ENCODE measurements at places on chromosomes 2 and 18.

DNA sequence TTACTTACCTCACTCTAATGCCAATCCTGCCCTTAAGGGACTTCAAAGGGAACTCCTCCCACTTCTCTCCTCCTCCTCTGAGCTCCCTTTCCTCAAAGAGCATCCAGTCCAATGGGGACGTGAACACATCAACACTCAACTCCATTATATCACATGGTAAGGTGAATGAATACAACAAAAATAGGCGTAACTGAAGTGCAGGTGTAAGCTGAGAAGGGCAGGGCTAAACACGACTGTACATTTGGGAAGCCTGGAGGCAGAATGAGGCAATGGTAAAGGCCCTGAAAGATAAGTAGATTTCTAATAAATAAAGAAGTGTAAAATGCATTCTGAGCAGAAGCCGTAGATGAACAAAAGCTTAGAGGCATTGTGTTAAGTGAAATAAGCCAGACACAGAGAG lies 226.1 kb upstream of the TRIB2 start:
- DNase-seq, result no peak

DNA sequence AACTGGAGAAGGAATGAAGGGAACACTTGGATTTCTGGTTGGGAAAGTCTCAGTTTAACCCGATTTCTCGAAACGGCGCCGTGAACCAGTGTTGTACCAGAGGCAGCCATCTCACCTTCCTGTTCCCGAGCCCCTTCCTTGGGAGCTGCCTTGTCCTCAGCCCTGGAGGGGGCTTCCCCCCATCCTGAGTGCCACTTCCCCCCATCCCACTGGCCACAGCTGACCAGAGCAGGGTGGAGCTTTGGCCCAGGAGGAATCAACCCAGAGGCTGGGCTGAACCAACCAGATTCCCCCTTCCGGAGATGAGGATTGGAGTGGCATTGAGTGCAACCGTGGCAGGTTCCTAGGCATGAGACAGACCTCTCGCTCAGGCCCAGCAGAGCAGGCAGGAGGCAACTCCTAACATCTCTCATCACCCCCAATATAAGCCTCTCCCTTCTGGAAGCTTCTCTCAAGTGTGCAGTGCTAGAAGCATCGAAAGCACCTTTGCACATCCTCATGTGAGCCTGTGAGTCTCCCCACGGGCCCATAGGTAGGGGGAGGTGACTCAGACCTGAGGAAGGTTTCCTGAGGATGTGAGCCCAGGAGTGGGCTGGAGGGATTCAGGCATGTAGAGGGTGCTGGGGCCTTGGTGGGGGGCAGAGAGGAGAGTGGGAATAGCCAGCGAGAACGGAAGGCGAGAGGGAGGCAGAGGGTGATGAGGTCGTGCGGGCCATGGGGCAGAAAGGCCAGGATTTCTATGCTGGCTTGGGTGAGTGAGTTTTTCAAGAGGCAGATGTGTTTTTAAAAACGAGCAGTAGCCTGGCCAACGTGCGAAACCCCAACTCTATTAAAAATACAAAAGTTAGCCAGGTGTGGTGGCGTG lies 11.9 kb downstream of the NGEF start:
- no peak for DNase-seq

DNA sequence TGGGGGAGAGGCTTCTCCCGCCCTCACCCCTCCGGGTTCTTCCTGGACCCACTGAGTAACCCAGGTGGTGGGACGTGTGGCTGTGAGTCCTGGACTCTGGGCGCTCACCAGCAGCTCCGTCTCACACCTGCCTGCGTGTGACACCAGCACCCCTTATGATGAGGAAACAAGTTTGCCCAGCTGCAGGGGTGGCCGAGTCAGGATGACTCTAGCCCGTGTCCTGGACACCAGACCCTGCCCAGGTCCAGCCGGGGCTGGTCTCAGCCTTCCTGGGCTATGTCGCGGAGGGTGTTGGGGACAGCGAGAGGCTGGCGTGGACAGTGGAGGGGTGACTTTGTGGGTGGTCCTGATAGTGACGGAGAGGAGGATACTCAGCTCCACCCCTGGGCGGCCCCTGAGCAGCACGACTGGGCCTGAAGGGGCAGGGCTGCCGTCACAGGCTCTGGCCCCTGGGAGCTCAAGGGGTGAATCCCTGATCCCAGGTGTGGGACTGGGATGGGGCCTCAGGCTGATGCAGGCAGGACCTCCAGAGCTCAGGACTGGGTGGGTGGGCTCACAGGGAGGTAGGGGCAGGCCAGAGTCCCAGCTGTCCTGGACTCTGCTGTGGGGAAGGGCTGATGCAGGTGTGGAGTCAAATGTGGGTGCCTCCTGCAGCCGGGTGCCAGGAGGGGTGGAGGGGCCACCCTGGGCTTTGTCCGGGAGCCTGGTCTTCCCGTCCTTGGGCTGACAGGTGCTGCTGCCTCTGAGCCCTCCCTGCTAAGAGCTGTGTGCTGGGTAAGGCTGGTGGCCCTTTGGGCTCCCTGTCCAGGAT lies 3.7 kb downstream of the GPR35 start:
- no peak for DNase-seq

GRCh38 chr2:124874219-124874618 lies 849.1 kb downstream of the CNTNAP5 start:
- DNase-seq, result no peak

GRCh38 chr2:222413295-222413911 lies 10.9 kb upstream of the SGPP2 start:
- no peak for DNase-seq

- DNase-seq, result no peak
These were observed 2.6 kb downstream of the CYB5A start for GRCh38 chr18:74289137-74289536.

GRCh38 chr2:109148117-109148746 lies 19.2 kb downstream of the SH3RF3 start:
- no peak for DNase-seq

DNA sequence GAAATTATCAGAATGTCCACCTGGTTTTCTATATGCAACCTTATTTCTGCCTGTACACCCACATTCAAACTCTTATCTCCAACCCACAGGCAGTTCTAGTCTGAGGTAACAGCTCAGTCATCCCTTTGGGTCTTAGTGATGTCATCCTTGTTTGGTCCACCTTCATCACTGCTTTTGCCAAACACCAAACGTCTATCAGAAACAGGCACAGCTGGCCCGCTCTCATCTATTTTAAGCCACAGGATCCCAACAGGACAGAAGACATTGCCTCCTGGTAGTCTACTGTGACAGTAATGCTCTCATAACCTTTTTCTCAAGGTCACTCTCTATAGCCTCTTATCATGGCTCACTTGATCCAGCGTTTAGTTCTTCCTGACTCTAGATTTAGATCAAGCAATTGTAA lies 99.0 kb upstream of the CHAC2 start:
- DNase-seq, result no peak

- no peak for DNase-seq
These were observed 203.9 kb upstream of the COL3A1 start for GRCh38 chr2:188770296-188770695.

DNA sequence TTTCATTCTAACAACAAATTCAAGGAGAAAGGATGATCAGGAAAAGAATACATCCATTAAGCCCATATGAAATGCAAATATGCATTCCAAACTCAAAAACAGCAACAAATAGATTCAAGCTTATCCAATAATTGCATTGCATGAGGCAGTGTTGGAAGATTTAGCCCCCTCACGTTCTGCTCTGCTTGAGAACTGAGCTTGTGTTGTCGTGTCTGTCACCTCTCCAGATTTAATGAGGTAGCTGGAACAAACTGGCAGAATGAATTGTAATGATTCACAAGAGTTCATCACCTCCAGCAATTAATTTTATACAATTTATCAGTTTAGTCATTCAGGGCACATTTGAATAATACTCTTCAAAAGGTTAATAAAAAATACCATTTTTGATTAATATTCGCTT lies 54.8 kb downstream of the AP1S3 start:
- no peak for DNase-seq

DNA sequence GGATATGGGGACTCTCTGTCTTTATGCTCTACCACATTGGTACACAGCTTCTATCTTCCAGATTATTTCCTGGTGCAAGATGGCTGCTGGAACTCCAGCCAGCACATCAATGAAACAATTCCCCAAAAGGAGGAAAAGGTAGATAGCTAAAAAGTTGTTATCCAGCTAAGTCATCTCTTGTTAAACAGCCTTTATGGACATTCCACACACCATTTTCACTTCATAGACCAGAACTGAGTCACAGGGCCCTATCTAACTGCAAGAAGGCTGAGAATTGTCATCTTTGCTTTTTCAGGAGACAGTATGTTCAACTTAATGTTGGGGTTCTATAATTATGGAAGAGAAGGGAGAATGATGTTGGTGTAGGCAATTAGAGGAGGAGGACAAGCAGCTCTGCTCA lies 133.3 kb upstream of the NOSTRIN start:
- no peak for DNase-seq

- DNase-seq, result no peak
These were observed 231.7 kb upstream of the FOSL2 start for GRCh38 chr2:28160986-28161425.

DNA sequence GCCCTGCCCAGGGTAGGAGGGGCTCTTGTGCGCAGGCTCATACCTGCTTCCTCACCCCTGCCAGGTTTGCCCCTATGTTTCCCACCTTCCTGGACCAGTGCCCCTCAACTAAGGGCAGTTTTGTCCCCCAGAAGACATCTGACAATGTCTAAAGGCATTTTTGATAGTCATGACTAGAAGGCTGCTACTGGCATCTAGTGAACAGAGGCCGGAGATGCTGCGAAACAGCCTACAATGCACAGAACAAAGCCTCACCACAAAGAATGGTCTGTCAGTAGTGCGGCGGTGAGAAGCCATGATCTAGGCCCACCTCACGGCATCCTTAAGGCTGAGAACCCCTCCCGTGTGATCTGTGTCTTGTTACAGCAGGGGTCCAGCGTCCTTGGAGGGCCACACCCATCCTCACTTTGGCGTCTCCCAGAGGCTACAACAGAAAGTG lies 96.0 kb downstream of the TMEM17 start:
- DNase-seq, result no peak

- no peak for DNase-seq
These were observed 403.6 kb upstream of the RAB6C start for GRCh38 chr2:129575880-129576279.

GRCh38 chr2:112026509-112026908 lies 28.6 kb upstream of the TMEM87B start:
- DNase-seq, result no peak

DNA sequence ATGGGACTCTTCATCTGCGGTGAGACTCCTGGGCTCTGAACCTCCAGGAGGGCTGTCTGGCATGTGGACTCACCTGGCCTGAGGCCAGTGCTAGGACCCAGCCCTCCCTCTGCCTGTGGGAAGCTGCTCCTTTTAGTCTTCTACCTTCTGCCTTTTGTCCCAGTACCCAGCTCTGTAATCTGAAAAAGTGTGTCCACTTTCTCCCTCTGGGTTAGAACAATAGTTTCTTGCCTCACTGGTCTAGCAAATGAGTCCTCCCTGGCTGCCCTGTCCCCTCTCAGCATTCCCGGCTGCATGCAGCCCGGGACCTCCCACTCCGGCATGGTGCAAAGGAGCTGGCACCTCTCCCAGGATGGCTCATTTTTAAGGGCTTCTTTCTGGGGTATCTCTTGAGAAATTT lies 25.9 kb downstream of the GKN2 start:
- DNase-seq, result no peak

DNA sequence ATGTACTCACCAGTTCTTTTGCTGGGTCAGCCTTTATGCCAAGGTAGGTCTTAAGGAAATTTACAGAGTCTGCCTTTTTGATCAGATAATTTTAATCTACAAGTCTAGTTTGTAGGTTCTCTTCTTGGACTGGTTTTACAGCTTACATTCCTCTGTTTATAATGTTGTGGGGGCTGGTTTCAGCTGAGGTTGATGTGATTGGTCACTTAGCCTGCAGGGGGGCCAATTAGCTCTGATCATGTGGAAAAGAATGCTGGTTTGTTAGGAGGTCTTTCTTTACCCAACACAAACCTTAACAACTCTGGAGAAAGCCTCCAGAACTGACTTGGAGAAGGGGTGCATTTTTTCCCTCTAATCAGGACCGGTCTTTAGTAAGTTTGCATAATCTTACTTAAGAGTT lies at the start of gene KCNJ13:
Gene KCNJ13 (minus strand): TSS at position 131 of the 400 bp plus-strand sequence. CDS start 5,203 bp downstream, outside the sequence.
- no peak for DNase-seq

DNA sequence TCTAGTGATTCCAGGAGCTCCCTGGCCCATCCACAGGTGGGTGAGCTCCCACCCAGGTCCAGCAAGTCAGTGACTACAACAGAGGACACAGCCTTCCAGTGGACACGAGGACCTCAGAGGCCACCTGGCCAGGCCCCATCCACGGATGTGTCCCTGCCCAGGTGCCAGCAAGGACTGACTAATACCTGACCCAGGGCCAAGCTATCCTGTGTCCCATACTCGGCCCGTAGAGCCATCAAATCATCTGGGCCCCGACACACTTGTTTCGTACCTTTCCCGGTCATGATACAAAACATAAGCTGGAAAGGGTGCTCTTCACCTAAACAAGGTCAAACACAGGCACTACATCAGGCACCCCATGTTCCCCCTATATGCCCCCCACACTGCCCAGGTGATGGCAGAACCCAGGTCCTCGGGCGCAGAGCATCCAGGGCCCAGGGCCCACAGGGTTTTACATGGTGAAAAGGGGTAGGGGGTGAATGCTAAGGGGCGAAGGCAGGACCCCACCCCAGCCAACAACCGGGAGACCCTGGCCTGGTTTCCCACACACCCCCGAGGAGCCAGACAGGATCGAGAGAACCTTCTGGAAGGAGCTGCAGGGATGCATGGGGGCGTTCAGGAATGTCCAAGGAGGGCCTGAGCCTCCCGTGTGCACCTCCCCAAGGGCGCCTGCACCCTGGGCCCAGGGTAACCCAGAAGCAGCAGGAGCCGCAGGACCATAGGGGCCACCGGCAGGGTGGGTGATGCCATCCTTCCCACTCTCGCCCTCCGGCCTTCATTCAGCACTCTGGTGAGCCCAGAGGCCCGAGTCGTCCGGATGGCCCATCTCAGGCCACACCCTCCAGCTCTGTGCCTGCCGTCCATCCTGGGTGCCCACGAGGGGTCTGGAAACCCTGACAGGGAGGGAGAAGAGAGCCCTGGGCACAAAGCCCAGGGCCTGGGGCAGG lies 94.3 kb downstream of the HDAC4 start:
- DNase-seq, result no peak

GRCh38 chr2:22359071-22359672 lies 1025.8 kb upstream of the KLHL29 start:
- DNase-seq, result no peak

- no peak for DNase-seq
These were observed 136.8 kb downstream of the TMEM163 start for GRCh38 chr2:134581877-134582546.

GRCh38 chr2:152950126-152950525 lies 231.7 kb downstream of the ARL6IP6 start:
- no peak for DNase-seq

DNA sequence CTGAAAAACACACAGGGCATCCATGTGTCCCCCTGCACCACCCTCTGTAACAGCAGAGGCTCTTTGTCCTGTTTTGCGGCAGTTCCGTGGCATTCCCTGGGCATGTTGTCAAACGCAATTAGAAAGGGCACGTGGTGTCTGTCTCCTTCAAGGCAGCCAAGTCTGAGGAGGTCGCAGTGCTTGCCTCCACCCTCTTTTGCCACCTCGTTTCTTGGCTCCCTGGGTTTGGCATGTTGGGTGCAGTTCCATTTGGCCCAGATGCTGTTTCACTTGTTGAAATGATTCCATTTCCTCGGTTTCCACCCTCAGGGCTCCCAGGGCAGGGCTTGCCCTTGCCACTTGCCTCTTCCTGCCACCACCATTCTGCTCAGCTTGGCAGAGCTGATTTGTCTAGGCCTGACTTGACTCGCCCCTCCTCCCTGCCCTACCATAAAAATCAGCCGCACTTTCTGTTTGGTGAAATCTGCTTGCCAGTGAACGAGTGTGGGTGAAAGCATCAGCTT lies 12.4 kb downstream of the CCL20 start:
- DNase-seq, result no peak

- no peak for DNase-seq
These were observed 302.1 kb downstream of the ARHGAP15 start for GRCh38 chr2:143431316-143431715.

- no peak for DNase-seq
These were observed 60.1 kb upstream of the LDLRAD4 start for GRCh38 chr18:13158428-13158827.

Measured in T-helper 2 cell treated with Interferon-gamma antibody and Interleukin-4, amounts not matched to agents 5 μg/mL and 100 μg/mL, for 36 hours (primary cell).